ENCODE measurements at places on chromosomes 13 and 19. TPM values are rescaled to one million over a fixed set of nuclear protein-coding genes. Genes with fewer than 3 reads are reported as not detected.

GRCh38 chr13:42168496-42168895 lies 103.5 kb upstream of the AKAP11 start:
- H3K4me3 ChIP-seq, result no peak overlapping the region
- no peak overlapping the region for H3K27ac ChIP-seq
- H3K36me3 ChIP-seq, result no peaks in the 10 kb centered on the region
- no peak for DNase-seq

DNA sequence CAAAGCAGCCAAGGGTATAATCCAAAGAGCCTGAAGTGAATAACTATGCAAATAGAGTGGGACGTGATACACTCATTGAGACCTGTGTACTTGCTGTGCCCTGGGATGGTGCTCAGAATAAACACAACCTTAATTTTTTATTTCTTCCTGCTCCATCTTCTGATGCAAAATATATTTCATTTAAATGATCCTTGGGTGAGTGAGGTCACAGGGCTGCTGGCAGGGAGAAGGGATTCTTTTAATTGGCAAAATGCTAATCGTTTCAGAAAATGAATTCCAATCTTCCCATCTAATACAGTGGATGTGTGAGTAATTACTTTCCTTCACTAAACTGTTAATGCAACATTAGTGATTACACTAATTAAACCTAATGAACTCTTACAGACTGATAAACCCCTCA lies 63.5 kb downstream of the SIAH3 start:
- no peaks in the 10 kb centered on the region for H3K4me1 ChIP-seq
- no peak overlapping the region for H3K4me3 ChIP-seq
- H3K36me3 ChIP-seq, result no peaks in the 10 kb centered on the region
- H3K27me3 ChIP-seq, result no peaks in the 10 kb centered on the region
- H3K27ac ChIP-seq, result no peak overlapping the region

DNA sequence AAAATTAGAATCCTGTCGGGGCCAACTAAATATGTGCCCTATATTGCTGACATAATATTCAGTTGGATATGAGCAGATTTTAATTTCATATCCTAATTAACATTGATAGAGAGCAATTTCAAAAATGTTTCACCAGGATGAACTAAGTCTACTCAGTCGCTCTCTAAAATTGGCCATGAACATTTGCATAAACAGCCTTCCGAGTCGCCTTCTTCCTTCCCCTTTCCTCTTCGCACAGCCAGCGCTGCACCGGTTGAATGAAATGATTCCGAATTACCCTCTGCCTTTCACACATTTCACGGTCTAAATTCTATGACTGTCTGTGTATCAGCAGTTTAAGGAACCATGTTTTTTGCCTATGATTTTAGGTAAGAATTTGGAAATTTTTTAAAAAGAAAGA lies 413.7 kb downstream of the LIG4 start:
- no peak overlapping the region for H3K27ac ChIP-seq
- DNase-seq, result no peak

DNA sequence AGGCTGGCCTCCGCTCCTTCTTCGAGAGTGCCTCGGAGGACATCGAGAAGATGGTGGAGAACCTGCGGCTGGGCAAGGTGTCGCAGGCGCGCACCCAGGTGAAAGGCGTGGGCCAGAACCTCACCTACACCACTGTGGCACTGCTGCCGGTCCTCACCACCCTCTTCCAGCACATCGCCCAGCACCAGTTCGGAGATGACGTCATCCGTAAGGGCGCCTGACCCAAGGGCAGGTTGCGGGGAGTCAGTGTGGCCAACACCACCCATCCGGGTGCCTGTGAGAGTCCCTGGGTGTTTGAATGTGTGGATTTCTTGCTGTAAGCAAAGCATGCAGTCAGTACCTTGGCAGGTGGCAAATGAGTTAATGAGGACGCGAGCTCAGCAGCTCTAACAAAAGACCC lies 78.8 kb downstream of the RYR1 start:
- H3K4me1 ChIP-seq, result no peaks in the 10 kb centered on the region
- H3K36me3 ChIP-seq, result no peaks in the 10 kb centered on the region
- H3K27me3 ChIP-seq, result no peaks in the 10 kb centered on the region
- no peak overlapping the region for H3K27ac ChIP-seq

DNA sequence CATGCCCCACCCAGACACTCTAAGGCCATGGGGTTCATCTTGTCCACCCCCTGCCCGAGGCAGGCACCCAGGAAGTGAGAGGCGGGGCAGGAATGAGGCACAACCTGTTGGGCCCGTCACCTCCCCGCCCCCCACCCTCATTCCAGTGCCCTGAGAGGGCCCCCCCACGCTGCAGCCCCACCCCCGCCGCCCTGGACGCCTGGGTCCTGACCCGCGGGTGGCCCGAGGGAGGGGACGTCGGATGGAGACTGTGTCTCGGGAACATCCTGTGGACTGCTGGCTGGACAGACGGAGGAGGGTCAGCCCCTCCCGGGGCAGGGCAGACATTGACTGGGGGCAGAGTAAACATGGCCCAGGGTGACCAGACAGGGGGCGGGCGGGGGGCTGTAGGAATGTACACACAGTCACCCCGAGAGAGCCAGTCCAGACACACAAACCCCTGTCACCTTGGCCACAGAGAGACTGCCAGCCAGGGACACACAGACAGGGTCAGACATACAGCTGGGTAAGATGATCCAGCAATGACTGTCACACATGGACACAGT lies 7.4 kb upstream of the JUNB start:
- H3K4me3 ChIP-seq, result peak overlapping the region; percentile 50
- no peaks in the 10 kb centered on the region for H3K36me3 ChIP-seq
- no peaks in the 10 kb centered on the region for H3K27me3 ChIP-seq
- H3K27ac ChIP-seq, result no peak overlapping the region
- DNase-seq, result peak; percentile 67

DNA sequence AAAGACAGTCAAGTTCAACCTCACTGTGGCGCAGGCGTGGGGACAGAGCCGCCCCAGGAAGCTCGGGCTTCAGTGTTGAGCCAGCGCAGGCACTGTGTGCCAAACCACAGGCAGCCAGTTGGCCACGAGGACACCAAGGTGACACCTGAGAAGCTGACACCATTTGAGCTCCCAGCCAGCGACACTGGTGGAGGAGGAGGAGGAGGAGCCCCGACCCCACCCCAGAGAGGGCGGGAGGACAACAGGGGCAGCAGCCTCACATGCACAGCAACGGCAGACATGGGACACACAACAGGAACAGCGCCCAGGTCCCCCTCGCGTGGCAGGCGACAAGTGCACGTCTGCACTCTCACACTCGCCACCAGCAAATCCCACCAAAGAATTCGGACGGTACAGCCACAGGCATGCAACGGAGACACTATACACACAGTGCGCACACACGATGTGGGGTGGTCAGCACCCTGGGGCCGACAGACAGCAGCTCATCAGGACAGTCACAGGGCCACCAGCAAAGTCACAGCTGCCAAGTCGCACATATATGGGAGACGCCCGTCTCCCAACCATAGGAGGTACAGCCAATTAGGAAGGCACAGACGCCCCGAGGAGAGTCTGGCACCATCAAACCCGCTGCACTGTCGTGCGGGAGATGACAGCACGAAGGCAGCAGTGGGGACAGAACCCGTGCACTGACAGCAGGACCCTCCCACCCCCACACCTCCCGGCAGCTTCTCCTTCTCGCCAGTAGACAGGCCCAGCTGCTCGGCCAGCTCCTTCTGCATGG lies 3.4 kb downstream of the EIF3G start:
- H3K4me1 ChIP-seq, result no peaks in the 10 kb centered on the region
- no peaks in the 10 kb centered on the region for H3K27me3 ChIP-seq
- H3K4me3 ChIP-seq, result no peak overlapping the region
- no peak for DNase-seq

DNA sequence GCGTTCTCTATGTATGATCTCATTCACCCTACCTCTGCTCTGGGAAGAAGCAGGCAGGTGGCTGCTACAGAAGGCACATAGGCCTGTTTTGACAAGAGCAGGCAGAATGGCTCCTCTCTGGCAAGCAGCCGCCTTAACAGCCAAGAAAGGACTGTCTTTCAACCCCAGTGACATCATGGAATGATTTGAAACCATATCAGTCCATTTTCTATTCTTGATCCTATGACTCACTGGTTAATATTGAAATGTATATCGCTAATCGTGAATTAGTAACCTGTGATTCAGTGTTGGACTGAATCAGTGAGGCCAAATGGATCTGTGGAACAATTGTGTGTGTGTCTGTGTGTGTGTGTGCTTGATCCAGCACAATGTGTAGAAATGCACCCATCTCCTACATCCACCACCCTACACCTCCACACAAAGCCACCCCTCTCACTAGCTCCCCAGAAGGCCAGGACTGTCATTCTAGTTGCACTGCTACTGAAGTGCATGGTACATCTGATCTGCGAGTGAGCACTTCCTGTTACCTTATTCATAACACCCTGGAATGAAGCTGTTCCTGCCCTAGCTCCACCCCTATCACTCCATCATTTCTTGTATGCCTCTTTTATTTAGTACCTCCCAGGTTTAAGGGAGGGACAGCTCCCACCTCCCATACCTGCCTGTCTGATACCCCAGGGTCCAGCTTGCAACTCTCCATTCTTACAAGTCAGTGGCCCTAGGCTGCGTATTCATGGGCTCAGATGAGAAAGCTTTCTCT lies 460.0 kb downstream of the FOXO1 start:
- no peak overlapping the region for H3K4me3 ChIP-seq
- H3K27me3 ChIP-seq, result no peaks in the 10 kb centered on the region
- H3K4me1 ChIP-seq, result no peaks in the 10 kb centered on the region
- H3K36me3 ChIP-seq, result no peaks in the 10 kb centered on the region
- no peak overlapping the region for H3K27ac ChIP-seq

Gene ARL11
- total RNA-seq, result not detected

GRCh38 chr19:46731007-46731501 lies 14.1 kb upstream of the PRKD2 start:
- H3K4me3 ChIP-seq, result no peak overlapping the region
- peak overlapping the region; percentile 21 for H3K27ac ChIP-seq
- H3K27me3 ChIP-seq, result no peaks in the 10 kb centered on the region
- no peaks in the 10 kb centered on the region for H3K4me1 ChIP-seq
- H3K36me3 ChIP-seq, result peaks cover 8% of the 10 kb centered on the region

DNA sequence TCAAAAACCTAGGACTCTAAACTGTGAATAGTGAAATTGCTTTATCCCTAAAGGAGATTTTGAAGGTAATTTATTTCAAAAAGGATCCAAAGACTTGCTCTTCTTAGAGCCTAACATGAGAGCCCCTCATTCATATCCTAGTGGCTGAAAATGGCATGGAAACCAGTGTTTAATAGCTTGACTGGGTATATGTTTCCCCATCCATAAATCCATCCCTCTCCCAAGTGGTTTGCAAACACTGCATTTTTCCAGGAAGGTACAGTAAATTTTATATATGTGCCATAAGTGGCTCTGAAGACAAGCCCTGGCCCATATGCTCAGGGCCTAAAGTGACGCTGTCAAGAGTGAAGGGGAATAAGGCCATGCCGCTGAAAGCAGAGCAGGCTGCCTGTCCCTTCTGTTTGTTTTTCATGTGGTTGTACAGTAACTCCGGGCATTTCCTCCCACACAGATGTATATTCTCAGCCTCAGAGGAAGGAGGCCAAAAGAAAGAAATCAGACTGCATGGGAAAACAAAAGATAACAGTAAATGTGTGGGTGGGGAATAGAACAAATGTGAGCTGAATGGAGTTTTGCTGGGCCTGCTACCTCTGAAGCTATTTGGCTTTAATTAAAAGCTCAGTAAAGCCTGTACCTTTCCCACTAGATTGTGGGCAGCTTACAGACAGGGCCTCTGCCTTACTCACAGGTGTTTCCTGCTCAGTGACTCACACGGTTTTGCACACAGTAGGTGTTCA lies 181.9 kb downstream of the PCDH9 start:
- no peaks in the 10 kb centered on the region for H3K36me3 ChIP-seq
- H3K27me3 ChIP-seq, result no peaks in the 10 kb centered on the region
- no peak for DNase-seq
- no peaks in the 10 kb centered on the region for H3K4me1 ChIP-seq
- no peak overlapping the region for H3K27ac ChIP-seq
- no peak overlapping the region for H3K4me3 ChIP-seq

DNA sequence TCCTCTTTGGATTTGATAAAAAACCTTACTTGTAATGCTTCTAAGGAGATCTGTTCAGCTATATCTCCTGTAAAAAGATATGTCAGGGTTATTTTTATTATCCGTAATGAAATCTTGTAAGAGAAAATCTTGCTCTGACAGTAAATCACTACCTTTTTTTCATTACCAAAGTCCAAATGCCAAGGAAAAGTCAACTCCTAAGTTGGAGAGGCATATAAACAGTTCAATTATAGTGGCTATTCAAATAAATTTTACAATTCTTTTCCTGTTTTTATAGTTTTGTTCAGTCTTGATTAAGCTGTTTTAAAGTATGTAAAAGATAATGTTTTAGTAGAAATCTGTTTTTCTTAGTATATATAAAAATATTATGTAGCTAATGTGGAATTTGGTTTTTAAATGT lies 9.0 kb downstream of the KCTD4 start:
- no peaks in the 10 kb centered on the region for H3K27me3 ChIP-seq
- H3K4me3 ChIP-seq, result no peak overlapping the region
- H3K36me3 ChIP-seq, result no peaks in the 10 kb centered on the region

DNA sequence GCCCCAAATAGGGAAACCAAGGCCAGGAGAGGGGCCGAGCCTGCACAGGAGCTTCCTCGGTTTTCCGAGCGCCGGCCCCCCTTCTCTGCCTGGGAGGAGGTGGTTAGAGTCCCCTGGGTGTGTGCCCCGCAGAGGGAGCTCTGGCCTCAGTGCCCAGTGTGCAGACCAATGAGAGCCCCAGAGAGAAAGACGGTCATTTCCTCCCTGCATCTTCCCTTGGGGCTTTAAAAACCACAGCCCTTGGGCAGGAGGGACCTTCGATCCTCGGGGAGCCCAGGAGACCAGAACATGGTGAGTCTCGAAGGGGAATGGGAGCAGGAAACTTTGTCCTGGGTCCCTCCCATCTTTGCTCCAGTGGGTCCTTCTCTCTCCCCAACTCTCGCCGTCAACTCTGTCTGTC lies at the start of gene C5AR1:
Gene C5AR1, plus strand, starts transcription at position 254 of the 400 bp plus-strand sequence. Its CDS starts 35 bp downstream, at position 289.
- H3K36me3 ChIP-seq, result no peaks in the 10 kb centered on the region
- no peak within 1 kb of the TSS for H3K27ac ChIP-seq
- H3K27me3 ChIP-seq, result no peaks in the 10 kb centered on the region
- H3K4me1 ChIP-seq, result 0 out of 2 replicates have a peak, but pooled peaks cover under 1% of the 10 kb centered on the region
- no peak for DNase-seq
- no peak within 1 kb of the TSS for H3K4me3 ChIP-seq

DNA sequence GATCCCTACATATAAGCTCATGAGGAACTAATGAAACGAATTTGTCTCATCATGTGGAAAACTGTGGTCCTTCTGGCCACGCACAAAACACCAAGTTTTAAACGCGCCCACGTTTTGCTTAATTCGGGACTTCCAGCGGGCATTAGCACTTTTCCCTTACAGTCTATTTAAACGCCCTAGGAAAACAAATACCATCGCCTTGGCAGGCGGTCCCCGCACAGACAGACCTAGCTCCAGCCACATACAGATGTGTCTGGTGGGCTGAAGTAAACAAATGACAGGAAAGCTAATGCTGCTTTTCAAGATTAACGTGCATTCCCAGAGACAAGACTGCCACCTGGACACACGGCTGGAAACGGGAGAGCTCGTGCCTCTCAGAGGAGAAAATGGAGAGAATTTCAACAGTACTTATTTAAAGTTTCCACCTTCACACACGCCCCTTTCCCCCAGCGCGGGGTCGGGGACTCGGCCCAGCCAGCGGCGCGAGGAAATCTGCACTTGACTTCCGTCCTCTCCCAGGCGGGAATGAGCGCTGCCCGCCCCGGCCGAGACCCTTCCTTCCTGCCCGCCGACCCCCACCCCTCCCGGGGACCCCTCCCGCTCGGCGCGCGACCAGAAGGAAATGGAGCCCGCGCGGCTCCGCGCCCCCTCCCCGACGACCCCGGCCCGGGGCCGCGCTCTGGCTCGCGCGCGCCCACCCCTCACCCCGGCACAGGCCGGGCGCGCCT lies 931 bp downstream of the USP12 start:
- peak overlapping the region; percentile 94 for H3K27ac ChIP-seq
- DNase-seq, result peak; percentile 40
- H3K36me3 ChIP-seq, result no peaks in the 10 kb centered on the region
- H3K4me3 ChIP-seq, result peak overlapping the region; percentile 85

Gene PEPD
- total RNA-seq, result 123 TPM

Gene SLC15A1
- total RNA-seq, result 12.9 TPM

Data from Caco-2 (cell line).